ENCODE measurements at places on chromosomes 2 and 18.

GRCh38 chr2:181760521-181760920 lies 80.2 kb upstream of the NEUROD1 start:
- no peak for DNase-seq

DNA sequence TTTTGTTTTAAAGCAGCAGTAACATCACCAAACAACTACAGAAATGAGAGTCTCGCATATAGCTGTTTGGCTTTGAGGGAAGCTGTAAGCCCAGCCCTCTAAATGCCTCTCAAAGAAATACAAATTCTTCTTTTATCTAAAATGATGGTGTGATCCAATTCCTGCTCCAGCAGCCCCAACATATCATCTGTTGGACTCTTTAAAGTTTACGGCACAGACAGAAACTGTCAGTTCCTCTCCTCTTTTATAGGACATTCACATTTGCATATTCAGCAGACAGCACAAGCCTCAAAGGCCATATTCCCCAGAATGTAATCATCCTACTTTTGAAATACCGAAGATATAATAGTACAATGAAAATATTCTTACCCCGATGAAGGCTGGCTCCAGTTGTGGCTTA lies 216.9 kb upstream of the REV1 start:
- DNase-seq: no peak

DNA sequence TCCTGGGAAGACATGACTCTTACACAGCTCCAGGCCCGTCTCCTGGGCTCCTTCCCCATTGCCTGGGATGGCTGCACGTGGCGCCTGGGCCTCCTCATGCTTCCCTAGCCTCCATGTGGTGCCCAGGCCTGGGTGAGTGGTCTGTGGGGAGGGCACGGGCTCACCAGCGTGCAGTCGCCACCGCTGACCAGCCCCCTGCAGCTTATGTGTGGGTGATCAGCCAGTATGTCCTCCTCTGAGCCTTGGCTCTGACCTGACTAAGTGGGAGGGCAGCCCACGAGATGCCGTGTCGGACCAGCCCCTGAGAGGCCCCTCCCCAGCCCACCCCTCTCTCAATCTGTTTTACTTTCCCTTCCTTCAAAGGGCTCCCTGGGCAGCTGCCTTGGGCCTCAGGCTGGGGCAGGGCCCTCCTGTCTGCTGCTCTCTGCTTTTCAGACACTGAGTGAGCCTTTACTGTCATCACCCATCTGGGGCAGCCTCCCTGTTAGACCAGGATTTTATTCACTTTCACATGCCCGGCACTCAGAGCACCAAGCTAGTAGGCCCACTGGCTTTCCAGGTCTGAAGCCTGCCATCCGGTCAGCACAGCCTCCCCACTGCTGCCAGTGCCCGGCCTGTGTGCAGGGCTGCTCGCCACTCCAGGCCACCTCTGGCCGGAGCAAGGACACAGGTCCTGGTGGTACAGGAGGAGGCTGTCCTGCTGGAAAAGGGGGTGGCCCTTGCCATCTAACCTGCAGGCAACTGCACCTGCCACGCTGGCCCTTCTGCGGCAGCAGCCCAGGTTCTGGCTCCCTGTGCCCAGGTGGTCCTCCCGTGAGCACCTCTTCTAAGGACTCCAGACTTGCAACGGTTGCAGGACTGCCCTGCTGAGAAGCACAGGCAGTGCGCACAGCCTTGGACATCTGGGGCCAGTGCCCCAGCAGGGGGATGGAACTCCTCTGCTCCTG lies 84.9 kb upstream of the HPCAL1 start:
- DNase-seq: no peak

- DNase-seq: no peak
Observed at GRCh38 chr2:3076848-3077642, 300.6 kb downstream of the EIPR1 start.

GRCh38 chr2:181157326-181157725 lies 176.9 kb downstream of the UBE2E3 start:
- no peak for DNase-seq

- no peak for DNase-seq
Observed at GRCh38 chr2:6671913-6672312, 193.8 kb downstream of the CMPK2 start.

GRCh38 chr2:240921995-240922244 lies 15.8 kb downstream of the CROCC2 start:
- no peak for DNase-seq

DNA sequence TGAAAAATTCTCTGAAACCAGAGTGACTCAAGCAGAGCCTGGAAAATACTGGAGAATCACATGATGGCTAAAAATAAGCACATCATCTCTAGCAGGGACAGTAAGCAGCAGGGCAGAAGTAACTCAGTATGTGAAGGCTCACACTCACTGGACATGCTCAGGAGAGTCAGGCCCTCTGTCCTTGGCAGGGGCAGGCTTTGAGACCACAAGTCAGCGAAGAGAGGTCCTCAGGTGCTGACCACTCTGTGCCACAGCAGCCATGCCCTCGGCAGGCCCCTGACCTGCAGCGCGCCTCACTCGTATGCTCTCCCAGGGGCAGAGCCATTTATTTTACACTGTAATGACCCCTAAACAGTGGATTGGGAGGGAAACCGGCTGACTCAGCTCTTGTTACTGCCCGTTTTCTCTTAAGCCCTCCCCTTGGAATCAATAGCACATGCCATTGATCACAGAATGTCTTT lies 76.8 kb downstream of the MAPRE2 start:
- DNase-seq: no peak

DNA sequence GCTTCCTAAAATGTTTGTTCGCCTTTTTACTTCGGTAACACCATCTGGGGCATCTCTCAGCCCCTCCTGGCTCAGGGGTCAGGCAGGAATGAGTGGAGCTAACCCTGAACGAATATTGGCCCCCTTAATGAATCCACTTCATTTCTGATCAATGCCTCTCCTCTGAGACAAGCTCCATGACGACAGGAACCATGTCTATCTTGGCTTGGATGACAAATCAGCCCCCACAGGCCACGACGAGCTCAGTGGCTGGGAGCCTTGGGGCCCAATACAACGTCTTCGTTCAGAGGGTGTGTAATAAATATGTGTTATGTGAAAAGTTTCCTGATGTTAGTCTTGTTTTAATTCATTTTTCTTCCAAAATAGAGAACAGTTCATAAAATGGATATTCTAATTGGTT lies 133.0 kb downstream of the COL6A3 start:
- no peak for DNase-seq

Data from ecto neural progenitor cell (in vitro differentiated cells).